ENCODE measurements at places on chromosomes 13 and 19.

DNA sequence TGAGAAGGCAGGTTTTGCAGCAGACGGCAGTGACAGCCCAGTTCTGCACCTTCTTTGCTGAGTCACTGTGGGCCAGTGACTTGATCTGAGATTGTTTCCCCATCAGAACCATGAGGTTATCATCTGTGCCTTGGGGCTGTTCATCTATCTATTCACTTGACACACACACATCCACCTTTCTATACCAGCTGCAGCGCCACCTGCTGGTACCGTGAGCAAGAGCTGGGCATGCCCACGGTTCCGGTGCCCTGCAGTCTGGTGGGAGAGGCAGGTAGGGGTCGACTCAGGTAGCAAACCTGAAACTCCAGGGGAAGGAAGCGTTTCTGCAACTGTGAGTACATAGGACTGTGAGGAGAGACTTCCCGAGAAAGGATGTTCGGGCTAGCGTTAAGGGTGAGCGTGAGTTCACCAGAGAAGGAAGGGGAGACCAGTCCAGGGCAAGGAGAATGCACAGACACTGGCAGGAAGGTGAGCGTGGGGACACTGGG is 7.5 kb upstream of the LIN7B start:
- H3K27ac ChIP-seq = no peak overlapping the region
- peak; percentile 57 for DNase-seq
- no peaks in the 10 kb centered on the region for H3K4me1 ChIP-seq
- no peaks in the 10 kb centered on the region for H3K27me3 ChIP-seq
- peaks cover 50% of the 10 kb centered on the region for H3K36me3 ChIP-seq

- DNase-seq = peak; percentile 85
- H3K4me3 ChIP-seq = peak overlapping the region; percentile 15
- peaks cover 85% of the 10 kb centered on the region for H3K4me1 ChIP-seq
- no peaks in the 10 kb centered on the region for H3K27me3 ChIP-seq
- H3K36me3 ChIP-seq = no peaks in the 10 kb centered on the region
- H3K27ac ChIP-seq = peak overlapping the region; percentile 39
Observed at GRCh38 chr13:99374994-99375737, 68.0 kb upstream of the GPR183 start.

- no peak overlapping the region for H3K4me3 ChIP-seq
- no peaks in the 10 kb centered on the region for H3K27me3 ChIP-seq
- H3K4me1 ChIP-seq = no peaks in the 10 kb centered on the region
- H3K27ac ChIP-seq = no peak overlapping the region
- peaks cover 17% of the 10 kb centered on the region for H3K36me3 ChIP-seq
Observed at GRCh38 chr19:47699360-47699917, 13.8 kb upstream of the EHD2 start.

DNA sequence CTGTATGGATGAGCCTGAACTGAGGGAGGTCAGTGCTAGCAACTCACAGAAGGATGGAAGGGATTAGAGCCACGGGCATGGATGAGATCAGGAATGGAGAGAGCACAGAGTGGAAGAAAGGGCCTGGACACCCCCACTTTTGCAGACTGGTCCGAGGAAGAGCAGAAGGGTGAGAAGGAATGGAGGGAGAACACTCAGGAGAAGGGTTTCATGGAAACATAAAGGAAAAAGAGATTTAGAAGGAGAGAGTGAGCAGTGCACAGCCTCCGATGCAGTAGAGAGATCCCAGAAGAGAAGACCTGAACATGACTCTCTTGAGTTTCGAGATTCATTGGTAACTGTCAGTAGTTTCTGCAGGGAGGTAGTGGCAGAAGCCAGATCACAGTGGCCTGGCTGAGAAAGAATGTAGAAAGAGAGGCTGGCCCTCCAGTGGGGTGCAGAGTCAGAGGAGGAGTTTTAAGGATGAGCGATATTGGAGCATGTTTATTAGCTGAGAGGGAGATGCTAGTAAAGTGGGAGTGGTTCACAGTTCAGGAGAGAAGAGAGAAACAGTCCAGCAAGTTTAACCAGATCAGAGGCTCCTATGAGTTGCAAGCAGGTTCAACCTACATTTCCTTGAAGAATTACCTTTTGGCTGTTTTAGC is 108.9 kb downstream of the ZAR1L start:
- H3K4me1 ChIP-seq = no peaks in the 10 kb centered on the region
- H3K36me3 ChIP-seq = no peaks in the 10 kb centered on the region
- H3K27me3 ChIP-seq = no peaks in the 10 kb centered on the region
- H3K4me3 ChIP-seq = no peak overlapping the region

- no peaks in the 10 kb centered on the region for H3K4me1 ChIP-seq
- H3K36me3 ChIP-seq = no peaks in the 10 kb centered on the region
- no peak overlapping the region for H3K4me3 ChIP-seq
- DNase-seq = no peak
- no peaks in the 10 kb centered on the region for H3K27me3 ChIP-seq
- H3K27ac ChIP-seq = no peak overlapping the region
Observed at GRCh38 chr13:90302107-90302506, 1045.4 kb upstream of the MIR17HG start.
